Posterior vena cava (tissue), 2 donors: ENCODE measurements at places on chromosomes 7 and 10. TPM values are rescaled to one million over a fixed set of nuclear protein-coding genes. Genes with fewer than 3 reads are reported as not detected.

- DNase-seq, result peak; percentile 81
Observed at GRCh38 chr7:149714910-149715471, 58.4 kb downstream of the ZNF467 start.

NPSR1 gene
- total RNA-seq, result not detected

DNA sequence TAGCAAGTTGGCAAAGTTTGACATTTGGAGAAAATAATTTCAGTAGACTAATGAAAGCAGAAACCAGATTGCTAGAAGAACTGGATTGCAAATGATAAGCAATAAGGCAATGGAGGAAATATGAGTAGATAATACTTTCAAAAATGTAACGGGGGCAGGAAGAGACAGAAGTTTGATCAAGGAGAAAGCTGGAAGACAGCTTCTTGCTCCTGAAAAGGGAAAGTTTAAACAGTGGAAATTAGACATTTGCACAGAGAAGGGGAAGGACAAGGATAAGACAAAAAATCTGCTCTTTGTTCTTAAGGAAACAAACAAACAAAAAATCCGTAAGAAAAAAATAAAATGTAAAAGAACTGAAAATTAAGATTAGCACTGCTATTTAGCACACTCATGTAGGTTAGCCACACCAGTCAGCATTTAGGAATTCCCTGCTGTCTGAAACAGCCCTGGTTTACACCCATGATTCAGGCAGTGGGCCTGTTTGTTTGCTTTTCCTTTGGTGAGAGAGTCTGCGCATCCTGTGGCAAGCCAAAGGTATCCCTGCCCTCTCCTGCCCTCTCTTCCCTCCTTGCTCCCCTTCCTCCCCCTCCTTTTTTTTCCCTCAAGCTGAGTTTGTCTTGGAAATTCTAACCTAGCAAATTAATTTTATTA is 104.3 kb upstream of the CAV2 start:
- no peak for DNase-seq

ITGA8 gene
- 221 TPM for total RNA-seq

- DNase-seq, result no peak
Observed at GRCh38 chr7:16599860-16600259, 45.7 kb downstream of the ANKMY2 start.

GRCh38 chr10:5518143-5518542 is 6.6 kb upstream of the CALML3 start:
- no peak for DNase-seq

DNA sequence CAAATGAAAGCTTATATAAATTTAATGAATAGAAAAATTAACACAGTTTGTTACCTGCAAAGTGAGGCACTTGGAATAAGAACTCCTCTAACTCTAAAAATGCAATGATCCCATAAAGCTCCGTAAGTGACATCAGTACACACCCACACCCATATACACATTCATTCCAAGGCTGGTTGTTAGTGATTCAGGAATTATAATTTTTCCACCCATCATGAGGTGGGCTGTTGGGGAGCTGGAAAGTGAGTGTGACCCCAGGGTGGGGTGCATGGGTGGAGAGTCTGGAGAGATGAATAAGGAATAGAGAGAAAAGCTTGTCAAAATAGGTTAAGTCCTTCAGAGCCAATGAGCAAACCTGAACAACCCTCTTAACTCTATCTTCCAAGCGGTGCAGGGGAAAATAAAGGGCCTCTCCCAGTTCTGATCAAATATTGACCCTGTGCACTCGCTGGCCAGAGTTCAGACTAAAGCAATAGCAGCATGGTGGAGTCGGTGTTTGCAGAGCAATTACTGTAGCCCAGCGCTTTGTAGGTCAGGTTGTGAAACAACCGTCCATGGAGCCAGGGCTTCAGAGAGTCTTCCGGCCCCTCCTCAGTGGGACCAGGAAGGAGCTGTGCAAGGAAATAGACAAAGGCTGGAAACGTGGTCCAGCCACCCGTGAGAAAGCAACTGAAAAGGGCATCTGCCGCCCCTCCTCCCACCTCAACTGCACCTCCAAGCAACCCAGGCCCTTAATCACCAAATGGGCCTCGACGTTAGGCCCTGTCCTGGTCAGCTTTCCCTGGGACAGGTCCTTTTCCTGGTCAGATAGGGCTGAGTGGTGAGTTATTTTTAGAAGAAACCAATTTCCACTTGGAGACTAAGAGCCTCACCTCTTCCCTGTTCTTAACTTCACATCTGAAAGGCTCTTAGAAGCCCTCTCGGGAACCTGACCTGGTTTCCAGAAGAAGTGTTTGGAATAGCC is 61.2 kb downstream of the SH3PXD2A start:
- DNase-seq, result peak; percentile 54

DNA sequence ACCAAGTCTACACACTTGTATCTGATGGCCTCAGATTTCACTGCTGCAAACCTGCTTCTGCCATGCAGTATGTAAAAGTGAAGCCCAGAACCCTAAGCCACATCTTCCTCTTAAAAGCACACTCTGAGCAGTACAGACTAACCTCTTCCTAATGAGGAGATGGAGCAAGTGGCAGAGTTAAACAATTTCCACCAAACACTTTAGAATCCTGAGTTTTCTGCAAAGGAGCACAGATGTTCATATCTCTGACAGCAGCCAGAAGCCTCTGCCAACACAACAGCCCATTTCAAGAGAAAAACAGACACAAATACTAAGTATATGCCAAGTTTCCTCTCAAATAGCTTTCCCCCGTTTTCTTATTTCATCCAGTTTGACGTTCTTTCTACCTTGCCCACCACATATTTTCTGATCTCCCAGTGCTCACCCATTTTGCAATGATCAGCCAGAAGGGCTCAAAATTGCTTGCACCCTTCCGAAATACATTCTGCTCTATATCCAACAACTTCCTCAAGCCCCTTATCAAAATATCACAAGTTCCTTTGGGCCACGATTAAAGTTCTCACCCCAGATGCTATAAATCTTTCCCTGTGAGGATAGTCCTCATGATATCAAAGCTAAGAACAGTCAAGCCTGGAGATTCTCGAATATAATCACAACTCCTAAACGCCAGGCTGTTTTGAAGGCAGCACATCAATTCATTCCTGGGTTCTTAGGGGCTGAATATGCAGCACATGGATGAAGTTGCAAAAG is 27.5 kb downstream of the ELMO1 start:
- no peak for DNase-seq

- DNase-seq, result no peak
Observed at GRCh38 chr10:71244431-71245419, 32.4 kb downstream of the UNC5B start.

DNA sequence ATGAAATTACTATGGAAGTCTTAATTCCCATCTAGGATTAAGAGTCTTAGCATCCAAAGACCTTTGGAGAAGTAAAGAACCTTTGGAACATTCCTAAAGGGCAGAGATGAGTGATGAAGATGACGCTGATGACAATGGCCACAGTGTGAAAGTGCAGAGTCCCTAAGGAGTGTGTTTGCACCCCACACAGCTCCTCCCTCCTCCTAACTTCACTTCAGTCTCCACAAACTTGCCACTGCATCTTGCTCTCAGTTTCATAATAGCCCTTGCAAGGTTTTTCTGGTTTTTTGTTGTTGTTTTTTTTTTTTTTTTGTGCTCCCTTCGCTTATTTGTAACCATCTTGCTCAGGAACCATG is 117.5 kb upstream of the ANLN start:
- DNase-seq, result no peak

DNA sequence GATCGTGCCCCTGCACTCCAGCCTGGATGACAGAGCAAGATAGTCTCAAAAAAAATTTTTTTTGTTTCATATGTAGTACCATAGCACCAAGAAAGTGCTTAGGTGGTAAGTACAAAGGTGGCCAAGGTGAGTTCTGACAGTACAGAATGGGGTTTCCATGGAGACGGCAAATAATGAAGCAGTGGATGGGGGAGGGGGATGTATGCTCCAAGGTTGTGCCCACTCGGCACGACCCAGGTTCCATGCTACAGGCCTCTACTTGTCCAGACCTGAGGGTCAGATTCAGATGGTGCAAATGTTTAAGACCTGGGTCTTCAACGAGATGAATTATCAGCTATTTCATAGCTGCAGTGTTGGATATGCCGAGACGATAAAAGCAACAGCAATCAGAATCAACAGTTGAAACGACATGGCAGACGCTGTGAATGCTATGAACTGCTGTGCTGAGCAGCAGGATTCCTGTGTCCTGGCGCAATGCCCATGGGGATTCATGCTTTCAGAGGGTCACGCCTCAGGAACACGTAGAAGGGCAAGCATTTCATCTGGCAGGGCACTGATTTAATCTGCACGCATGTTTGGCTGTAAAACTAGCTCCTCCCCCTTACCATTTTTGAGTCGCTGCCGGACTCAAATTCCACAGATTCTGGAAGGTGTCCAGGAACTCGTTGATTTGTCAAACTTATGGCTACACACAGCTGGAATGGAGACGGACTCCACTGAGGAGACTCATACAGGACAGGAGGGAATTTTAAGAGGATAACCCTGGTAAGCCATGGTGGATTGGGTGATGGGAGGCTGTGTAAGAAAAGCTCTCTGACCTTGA is 256.5 kb downstream of the FRMD4A start:
- DNase-seq, result peak; percentile 96

DNA sequence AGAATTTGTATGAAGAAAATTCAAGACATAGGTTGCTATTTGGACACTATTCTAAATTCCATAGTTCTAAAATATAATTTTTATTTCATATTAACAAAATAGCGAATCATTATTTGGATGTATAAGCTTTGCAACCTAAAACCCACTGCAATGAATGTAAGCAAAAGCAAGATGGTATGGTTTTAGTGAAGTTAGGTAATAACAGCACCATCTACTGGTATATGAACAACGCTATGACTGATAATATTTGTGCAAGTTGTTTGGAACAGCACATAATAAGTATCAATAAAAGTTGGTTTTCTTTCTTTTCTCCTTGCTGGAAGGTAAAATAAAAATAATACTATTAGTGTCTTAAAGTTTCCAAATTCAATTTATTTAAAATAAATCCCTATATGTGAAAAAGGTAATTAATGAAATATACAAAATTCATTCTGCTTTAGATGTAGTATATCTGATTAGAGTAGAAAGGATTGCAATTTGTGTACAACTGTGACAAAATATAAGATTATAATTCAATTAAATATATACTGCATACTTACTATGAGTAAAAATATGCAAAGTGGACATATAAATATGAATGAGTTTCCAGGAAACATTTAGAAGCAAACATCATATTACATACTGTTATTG is 79.0 kb upstream of the LSM8 start:
- no peak for DNase-seq

DNA sequence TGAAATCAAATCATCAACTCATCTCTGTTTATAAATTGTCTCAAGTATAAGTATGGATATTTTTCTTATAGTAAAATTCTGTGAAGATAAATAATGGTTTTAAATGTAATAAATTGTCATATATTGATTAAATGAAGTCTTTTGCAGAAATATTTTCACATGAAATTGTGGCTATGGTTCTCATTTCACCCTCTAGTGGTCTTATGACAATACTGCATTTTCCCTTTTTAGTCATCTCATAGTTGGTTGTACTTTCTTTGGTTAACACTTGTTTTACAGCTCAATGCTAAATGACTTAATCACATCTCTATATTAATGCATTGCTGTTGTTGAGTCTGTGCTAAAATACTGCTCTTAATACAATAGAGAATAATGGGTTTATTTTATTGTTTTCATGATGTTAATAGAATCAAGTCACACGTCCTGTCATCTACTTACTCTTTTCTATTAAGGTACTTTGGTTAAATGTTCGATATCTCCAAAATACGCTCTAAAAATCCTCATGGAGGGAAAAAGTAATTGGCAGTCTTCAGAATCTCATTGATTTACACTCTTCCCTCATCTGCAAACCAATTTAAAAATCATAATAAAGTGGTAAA is 38.0 kb upstream of the CACNA2D1 start:
- no peak for DNase-seq
